ENCODE measurements at places on chromosomes 3 and 15. TPM values are rescaled to one million over a fixed set of nuclear protein-coding genes. Genes with fewer than 3 reads are reported as not detected.

DNA sequence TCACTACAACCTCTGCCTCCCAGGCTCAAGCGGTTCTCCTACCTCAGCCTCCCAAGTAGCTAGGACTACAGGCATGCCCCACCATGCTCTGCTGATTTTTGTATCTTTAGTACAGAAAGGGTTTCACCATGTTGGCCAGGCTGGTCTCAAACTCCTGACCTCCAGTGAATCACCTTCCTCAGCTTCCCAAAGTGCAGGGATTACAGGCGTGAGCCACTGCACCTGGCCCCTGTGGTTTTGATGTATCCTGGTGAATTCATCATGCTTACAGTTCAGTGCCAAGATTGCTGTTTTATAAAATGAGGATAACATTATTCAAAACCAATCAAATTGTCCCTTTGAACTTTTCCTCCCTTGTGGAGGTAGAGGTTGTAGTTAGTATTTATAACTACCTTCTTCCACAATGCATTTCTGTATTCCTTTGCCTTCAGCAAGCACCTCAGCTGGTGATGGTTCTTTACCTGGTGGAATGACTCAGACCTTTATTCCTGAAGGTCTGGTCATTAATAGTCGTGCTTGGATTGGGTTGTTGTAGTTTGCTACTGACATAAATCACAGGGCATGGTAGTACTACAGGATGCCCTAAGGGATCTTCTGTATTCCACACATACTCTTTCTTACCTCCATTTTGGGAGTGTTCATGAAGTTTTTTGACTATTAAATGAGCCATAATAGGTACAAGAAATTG lies 76.9 kb downstream of the UBP1 start:
- no peak for DNase-seq

GRCh38 chr3:196150481-196150880 lies 60.7 kb downstream of the ZDHHC19 start:
- no peak for DNase-seq

- peak; percentile 22 for DNase-seq
Observed at GRCh38 chr3:115325539-115325938, 178.5 kb upstream of the ZBTB20 start.

GRCh38 chr3:27615555-27615954 lies 106.6 kb downstream of the EOMES start:
- DNase-seq: no peak

DNA sequence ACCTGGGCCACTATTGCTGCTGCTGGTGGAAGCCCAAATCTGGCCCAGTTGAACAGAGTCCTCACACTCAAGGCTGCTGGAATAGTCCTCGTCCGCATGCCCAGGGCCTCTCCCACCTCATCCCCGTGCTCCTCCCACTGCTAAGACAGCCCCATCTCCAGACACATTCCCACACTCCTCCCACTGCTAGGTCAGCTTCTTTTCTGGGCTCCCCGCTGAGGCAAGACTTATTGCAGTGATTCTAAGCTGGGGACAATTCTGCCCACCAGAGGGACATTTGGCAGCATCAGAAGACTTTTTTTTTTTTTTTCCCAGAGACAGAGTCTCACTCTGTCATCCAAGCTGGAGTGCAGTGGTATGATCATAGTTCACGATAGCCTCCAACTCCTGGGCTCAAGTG lies 35.1 kb downstream of the POC1A start:
- DNase-seq: no peak

- DNase-seq: no peak
Observed at GRCh38 chr3:155782390-155782953, 23.6 kb downstream of the C3orf33 start.

GRCh38 chr3:160200353-160200752 lies 24.9 kb upstream of the C3orf80 start:
- no peak for DNase-seq

DNA sequence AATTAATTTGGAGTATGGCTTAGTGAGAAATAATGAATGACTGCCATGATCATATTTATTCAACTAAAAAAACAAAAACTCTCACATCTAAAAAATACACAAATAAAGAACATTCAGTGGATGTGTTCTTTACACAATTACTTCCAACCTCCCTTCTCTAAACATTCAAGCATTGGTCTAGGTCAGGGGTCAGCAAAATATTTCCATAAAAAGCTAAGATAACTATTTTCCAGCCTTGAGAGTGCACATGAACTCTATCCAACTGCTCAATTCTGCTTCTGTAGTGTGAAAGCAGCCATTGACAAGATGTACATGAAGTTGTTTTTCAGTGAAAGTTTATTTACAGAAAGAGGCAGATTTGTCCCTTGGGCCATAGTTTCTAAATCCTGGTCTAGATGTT lies 406.3 kb downstream of the MAGI1 start:
- DNase-seq: no peak

DNA sequence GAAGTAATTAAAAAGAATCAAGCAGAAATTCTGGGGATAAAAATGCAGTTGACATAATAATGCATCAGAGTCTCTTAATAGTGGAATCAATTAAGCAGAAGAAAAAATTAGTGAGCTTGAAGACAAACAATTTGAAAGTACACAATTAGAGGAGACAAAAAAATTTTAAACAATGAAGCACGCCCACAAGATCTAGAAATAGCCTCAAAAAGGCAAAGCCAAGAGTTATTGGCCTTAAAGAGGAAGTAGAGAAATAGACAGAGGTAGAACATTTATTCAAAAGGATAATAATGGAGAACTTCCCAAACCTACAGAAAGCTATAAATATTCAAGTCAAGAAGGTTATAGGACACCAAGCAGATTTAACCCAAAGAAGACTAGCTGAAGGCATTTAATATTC lies 113.3 kb downstream of the TBC1D2B start:
- no peak for DNase-seq

DNA sequence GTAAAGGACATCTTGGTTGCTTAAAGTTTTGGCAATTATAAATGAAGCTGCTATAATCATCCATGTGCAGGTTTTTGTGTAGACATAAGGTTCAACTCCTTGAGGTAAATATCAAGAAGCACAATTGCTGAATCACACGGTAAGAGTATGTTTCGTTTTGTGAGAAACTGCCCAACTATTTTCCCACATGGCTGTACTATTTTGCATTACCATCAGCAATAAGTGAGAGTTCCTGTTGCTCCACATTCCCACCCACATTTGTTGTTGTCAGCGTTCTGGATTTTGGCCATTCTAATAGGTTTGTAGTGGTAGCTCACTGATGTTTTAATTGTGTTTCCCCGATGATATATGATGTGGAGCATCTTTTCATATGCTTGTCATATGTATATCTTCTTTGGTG lies 118.5 kb upstream of the KCNMB2 start:
- DNase-seq: no peak

GRCh38 chr3:150216041-150216811 lies 191.9 kb upstream of the TSC22D2 start:
- DNase-seq: no peak

- no peak for DNase-seq
Observed at GRCh38 chr3:106277731-106278130, 408.9 kb upstream of the CBLB start.

DNA sequence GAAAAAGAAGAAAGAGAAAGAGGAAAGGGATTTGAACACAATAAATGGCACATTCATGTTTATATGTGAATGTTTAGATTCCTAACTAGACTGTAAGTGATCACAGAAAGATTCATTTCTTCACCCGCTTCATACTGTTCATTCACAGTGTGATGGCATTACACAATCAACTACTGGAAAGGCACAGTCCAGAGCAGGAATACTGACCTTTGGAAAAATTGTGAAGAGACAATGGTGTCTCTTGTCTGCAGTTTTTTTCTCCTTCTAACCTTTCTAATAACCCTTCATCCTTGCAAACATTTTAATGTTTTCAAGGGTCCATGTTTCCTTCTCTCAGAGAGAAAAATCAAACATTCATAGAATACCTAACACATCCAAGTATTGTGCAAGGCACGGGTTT lies 180.9 kb upstream of the SOX14 start:
- no peak for DNase-seq

- DNase-seq: no peak
Observed at GRCh38 chr15:58746174-58746573, 3.3 kb downstream of the ADAM10 start.

GRCh38 chr3:157443905-157444796 lies 7.5 kb downstream of the PTX3 start:
- no peak for DNase-seq

DNA sequence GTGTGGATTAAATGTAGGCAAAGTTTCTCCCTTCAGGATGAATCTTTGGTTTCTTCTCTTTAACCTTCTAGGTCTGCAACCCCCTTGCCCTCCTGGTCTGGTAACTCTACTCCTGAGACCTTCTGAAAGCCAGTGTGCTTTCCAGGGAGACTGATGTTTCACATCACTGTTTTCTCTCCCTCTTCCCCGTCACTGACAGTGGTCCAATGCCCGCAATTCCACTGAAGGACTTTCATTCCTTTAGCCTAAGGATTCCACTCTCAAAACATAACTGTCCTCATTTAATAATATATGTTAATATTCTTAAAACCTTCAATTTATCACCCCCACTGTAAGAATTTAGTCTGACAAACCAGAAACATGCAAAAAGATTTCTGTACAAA lies 101.5 kb upstream of the CPNE4 start:
- DNase-seq: no peak

- no peak for DNase-seq
Observed at GRCh38 chr3:111594781-111595180, 365 bp downstream of the ZBED2 start.

- DNase-seq: no peak
Observed at GRCh38 chr3:30289766-30290165, 316.6 kb upstream of the TGFBR2 start.

DNA sequence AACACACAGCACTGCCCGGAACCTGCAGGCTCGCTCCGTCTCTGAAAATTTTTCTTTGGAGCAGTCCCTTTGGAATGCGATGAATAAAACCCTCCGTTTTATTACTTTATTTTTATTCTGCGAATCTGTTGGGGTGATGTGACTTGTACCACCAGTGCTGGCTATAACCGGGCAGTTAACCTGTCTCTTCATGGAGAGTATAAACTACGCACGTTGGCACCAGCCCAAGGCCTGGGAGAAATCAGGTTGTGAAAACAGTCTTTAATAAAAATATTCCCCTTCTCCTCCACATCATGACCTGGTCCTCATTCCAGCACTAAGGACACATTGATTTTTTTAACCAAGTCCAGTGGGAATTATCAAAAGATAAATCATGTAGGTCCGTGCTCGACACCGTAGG lies 116.8 kb downstream of the WNT5A start:
- no peak for DNase-seq

GRCh38 chr15:31366169-31366734 lies 39.6 kb downstream of the KLF13 start:
- DNase-seq: no peak

DNA sequence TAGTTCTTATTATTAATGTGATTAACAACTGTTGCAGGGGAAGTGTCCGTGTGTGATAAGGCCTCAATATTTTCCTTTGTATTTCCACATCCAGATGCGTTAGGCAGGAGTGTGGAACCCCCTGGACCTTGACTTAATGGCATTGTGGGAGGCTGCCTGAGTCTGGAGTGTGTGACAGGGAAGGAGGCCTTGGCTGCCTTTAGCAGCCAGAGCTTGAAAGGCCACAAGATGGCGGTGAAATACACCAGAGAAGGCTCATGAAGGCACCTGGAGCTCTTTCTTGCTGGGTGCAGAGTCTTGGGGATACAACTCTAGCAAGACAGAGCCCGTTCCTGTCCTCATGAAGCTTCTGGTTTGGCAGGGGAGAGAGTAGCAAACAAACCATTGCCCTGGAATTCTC lies 36.9 kb downstream of the POLR2M start:
- no peak for DNase-seq

GRCh38 chr3:176663837-176664831 lies 533.1 kb downstream of the TBL1XR1 start:
- DNase-seq: peak; percentile 51

- DNase-seq: peak; percentile 60
Observed at GRCh38 chr3:64884536-64884935, 196.7 kb upstream of the ADAMTS9 start.

- peak; percentile 73 for DNase-seq
Observed at GRCh38 chr3:170358042-170359010, 811 bp downstream of the SKIL start.

- DNase-seq: no peak
Observed at GRCh38 chr3:59450946-59451763, 401.3 kb upstream of the CFAP20DC start.

Gene NOP10
- polyA plus RNA-seq: 86.1 TPM

Gene FRMD4B
- 16.1 TPM for polyA plus RNA-seq

Gene CDHR4
- not detected for polyA plus RNA-seq

Gene SGO1
- polyA plus RNA-seq: 4.1 TPM

Gene TRIM59
- polyA plus RNA-seq: 8.3 TPM

Gene MRPL3
- polyA plus RNA-seq: 60.8 TPM

Gene LRRIQ4
- not detected for polyA plus RNA-seq

Gene GOLGA8H
- 1.1 TPM for polyA plus RNA-seq

Gene PLA2G4E
- polyA plus RNA-seq: 1.8 TPM

Gene EFHB
- polyA plus RNA-seq: 1.5 TPM

Gene DAPK2
- polyA plus RNA-seq: 5.1 TPM
